Breast epithelium (tissue), 4 donors: ENCODE measurements at places on chromosomes 16 and 17. TPM values are rescaled to one million over a fixed set of nuclear protein-coding genes. Genes with fewer than 3 reads are reported as not detected.

The C16orf46 gene
- total RNA-seq, result 4.3 TPM

The SMIM36 gene
- not detected for total RNA-seq

The STH gene
- not detected for total RNA-seq

The ITGB3 gene
- total RNA-seq, result 29.8 TPM

DNA sequence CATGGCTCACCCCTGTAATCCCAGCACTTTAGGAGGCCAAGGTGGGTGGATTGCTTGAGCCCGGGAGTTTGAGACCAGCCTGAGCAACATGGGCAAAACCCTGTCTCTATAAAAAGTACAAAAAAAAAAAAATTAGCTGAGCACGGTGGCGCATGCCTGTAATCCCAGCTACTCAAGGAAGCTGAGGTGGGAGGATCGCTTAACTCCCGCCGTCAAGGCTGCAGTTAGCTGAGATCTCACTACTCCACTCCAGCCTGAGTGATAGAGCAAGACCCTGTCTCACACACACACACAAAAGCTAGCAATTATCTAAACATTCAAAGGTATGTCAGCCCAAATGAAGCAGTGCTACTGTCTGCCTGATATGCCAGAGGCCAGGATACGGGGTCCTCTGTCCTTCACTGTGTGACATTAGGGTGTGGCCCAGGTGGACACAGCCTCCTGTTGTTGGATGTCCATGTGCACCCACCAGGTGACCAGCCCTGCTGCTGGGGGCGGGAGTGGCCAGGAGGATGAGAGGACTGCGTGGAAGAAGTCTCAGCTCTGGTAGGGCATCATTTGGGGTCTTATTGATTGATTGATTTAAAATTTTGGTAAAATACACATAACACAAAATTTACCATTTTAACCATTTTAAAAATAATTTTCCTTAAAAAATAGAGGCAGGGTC, 3.9 kb downstream of the NLRC3 start:
- DNase-seq, result no peak
- no peak overlapping the region for H3K27ac ChIP-seq
- no peaks in the 10 kb centered on the region for H3K4me1 ChIP-seq
- H3K4me3 ChIP-seq, result no peak overlapping the region
- no peaks in the 10 kb centered on the region for H3K36me3 ChIP-seq

- H3K27me3 ChIP-seq, result no peaks in the 10 kb centered on the region
- no peak for DNase-seq
- peak overlapping the region; percentile 99 for H3K27ac ChIP-seq
- no peak overlapping the region for H3K4me3 ChIP-seq
- H3K4me1 ChIP-seq, result no peaks in the 10 kb centered on the region
Measured at GRCh38 chr16:30376461-30376902, 1.9 kb downstream of the MYL11 start.

DNA sequence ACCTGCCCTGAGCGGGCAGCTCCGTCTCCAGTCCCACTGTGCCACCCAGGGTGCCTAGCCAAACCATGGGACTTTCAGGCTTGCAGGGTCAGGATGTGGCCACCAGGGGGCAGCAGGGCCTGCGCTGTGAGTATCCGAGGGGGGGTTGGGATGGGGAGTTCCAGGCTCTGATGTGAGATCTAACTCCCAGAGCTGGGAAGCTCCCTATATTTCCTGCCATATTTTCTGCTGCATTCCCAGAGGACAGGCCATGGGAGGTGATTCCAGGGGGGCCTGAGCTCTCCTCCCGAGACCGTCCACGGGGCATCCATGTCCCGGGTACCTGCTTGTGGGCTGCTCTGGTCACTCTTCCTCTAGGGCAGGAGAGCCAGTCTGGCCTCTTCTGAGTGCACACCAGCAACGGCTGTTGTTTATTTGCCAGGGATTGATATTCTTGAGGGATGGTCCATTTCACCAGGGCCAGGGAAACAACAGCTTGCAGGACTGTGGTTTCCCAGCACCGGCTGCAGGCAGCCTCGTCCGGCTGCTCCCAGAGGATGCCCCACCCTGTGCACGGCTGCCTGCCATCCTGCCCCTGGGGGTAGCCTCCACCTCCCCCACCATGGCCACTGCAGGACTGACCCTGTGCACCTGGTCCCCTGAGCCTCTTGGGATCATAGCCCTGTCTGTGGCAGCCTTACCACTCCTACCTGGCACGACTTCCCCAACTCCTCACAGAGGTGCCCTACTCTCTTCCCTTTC, 1.2 kb downstream of the GPR142 start:
- H3K4me3 ChIP-seq, result no peak overlapping the region
- no peaks in the 10 kb centered on the region for H3K36me3 ChIP-seq

- H3K36me3 ChIP-seq, result no peaks in the 10 kb centered on the region
- no peaks in the 10 kb centered on the region for H3K27me3 ChIP-seq
- no peak for DNase-seq
- no peaks in the 10 kb centered on the region for H3K4me1 ChIP-seq
Measured at GRCh38 chr16:81517629-81518438, 73.2 kb downstream of the CMIP start.

DNA sequence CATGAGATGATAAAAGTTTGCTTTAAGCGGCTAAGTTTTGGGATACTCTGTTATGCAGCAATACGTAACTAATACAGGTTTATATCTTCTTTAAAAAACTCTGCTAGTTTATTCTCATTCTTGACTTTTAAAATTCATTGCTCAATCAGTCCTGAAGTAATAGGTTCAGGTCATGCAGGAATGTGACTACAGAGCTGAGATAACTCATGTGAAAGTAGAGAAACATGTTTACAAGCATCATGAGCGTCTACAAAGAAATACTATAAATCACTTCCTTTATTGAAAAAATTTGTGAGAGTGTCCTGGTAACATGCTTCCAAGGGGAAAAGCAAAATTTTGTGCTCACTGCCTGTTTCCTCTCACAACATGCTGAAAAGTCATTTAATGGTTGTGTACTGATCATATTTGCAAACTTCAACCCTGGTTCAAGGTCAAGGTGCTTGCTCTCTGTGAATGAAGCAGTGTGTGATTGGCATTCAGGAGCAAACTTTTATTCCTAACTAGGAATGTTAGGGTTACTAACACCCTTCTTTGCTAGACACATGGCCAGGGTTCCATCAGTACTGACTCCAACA, 12.5 kb upstream of the TMIGD1 start:
- no peak overlapping the region for H3K4me3 ChIP-seq
- H3K36me3 ChIP-seq, result no peaks in the 10 kb centered on the region
- no peaks in the 10 kb centered on the region for H3K4me1 ChIP-seq
- peak overlapping the region; percentile 88 for H3K27ac ChIP-seq
- no peak for DNase-seq
- no peaks in the 10 kb centered on the region for H3K27me3 ChIP-seq

DNA sequence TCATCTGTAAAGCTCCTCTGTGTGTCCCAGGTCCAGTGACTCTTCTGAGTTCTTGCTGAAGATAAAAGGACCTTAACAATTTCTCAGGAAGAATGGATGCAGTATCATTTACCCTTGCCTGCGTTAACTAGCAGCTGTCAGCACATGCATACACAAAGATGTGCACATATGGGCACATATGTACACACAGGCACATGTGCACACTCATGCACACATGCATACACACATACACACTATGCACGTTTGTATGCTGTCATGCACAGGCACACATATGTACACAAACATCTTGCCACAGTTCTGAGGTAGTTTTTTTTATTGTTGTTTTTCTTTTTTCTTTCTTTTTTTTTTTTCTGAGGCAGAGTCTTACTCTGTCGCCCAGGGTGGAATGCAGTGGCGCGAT, 24.9 kb downstream of the GP2 start:
- H3K27ac ChIP-seq, result no peak overlapping the region
- no peaks in the 10 kb centered on the region for H3K4me1 ChIP-seq

GRCh38 chr16:88737298-88738150, 31.2 kb downstream of the CTU2 start:
- H3K36me3 ChIP-seq, result peaks cover 7% of the 10 kb centered on the region
- H3K27ac ChIP-seq, result no peak overlapping the region
- peaks cover 4% of the 10 kb centered on the region for H3K4me1 ChIP-seq
- no peak overlapping the region for H3K4me3 ChIP-seq
- H3K27me3 ChIP-seq, result no peaks in the 10 kb centered on the region

- H3K27ac ChIP-seq, result no peak overlapping the region
- H3K27me3 ChIP-seq, result peaks cover 62% of the 10 kb centered on the region
- no peaks in the 10 kb centered on the region for H3K36me3 ChIP-seq
- DNase-seq, result no peak
- peaks cover 6% of the 10 kb centered on the region for H3K4me1 ChIP-seq
- H3K4me3 ChIP-seq, result no peak overlapping the region
Measured at GRCh38 chr17:79743614-79744013, 12.9 kb downstream of the ENPP7 start.

- H3K36me3 ChIP-seq, result no peaks in the 10 kb centered on the region
- DNase-seq, result no peak
- no peak overlapping the region for H3K4me3 ChIP-seq
- no peaks in the 10 kb centered on the region for H3K4me1 ChIP-seq
Measured at GRCh38 chr16:86343796-86344585, 166.3 kb upstream of the FOXF1 start.
